Testis (tissue), 5 donors: ENCODE measurements at places on chromosomes 2 and 18. TPM values are rescaled to one million over a fixed set of nuclear protein-coding genes. Genes with fewer than 3 reads are reported as not detected.
A peak's percentile ranks its signal among the peaks of the same experiment; 100 is the strongest.

METTL21A gene
- 7.8 TPM for total RNA-seq

CCDC150 gene
- total RNA-seq = 52.0 TPM

CCDC102B gene
- 13.3 TPM for total RNA-seq

OTX1 gene
- 0.56 TPM for total RNA-seq

DNA sequence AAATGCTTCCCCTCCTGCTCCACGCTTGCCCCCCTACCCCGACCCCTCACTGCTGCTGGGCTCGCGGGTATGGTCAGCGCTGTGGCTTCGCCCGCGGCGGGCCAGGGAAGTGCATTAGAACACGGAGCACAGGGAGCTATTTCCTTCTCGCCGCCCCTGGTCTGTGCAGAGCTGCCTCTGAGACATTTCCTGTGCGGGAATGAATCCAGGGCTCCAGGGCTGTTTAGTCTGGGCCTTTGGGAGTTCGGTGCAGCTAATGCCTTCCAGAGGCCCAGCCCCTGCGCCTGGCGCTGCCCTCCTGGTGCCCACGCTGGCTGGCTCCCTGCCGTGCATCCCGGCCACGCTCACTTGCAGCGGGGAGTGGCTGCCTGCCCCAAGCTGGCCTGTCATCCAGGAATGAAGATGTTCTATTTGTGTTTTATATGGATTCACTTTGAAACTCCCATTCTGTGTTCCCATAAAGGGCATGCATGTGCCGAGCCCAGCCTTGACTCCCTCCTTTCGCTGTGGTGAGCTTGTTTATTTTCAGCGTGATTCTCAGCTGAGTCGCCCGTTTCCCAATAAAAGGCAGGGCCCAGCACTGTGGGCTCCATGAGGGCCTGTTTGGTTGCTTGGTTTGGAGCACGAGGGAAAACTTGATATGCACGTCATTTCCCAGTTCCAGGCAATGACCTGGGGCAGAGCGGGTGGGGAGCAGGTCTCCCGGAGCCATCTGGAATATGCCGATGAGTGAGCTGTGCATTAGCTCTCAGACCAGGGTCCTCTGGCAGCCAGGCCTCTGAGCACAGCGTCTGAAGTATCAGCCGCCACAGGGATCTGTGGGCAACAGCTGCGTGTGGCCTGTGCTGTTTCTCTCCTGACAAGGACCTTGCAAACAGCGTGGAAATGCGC lies 42.7 kb downstream of the SH3RF3 start:
- DNase-seq = peak; percentile 54
